ENCODE measurements at places on chromosomes 7 and 10. TPM values are rescaled to one million over a fixed set of nuclear protein-coding genes. Genes with fewer than 3 reads are reported as not detected.

- peaks cover 3% of the 10 kb centered on the region for H3K4me1 ChIP-seq
- no peak overlapping the region for H3K27ac ChIP-seq
- no peaks in the 10 kb centered on the region for H3K36me3 ChIP-seq
Observed at GRCh38 chr7:73907554-73908122, 46.7 kb downstream of the TMEM270 start.

The FKBP6 gene
- total RNA-seq = 0.13 TPM

- H3K36me3 ChIP-seq = no peaks in the 10 kb centered on the region
- no peak for DNase-seq
- no peak overlapping the region for H3K4me3 ChIP-seq
- H3K27me3 ChIP-seq = no peaks in the 10 kb centered on the region
- H3K27ac ChIP-seq = no peak overlapping the region
Observed at GRCh38 chr7:50142425-50143017, 49.5 kb upstream of the ZPBP start.

The SPDYE1 gene
- total RNA-seq = not detected

The NPC1L1 gene
- 0.88 TPM for total RNA-seq

DNA sequence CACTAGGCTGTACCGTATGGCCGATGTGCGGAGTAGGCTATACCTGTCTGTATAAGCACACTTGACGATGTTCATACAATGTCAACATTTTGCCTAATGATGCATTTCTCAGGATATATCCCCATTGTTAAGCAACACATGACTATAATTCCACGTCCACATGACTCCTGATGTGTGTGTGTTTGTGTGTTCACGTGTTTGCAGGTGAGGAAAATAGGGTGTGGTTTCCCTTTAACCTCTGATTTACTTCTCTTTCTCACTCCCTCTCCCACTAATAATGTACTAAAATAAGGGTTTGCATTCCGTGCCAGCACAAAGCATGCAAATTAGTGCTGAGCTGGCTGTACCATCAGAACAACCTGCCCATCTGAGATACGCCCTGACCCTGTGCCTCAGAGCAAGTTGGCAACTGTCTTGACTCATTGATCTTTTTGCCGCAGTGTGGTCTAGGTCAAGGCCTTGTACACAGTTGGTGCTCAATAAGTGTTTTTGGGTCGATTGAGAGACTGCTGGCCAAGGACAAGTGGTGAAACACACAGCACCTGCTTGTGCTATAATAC is 64.6 kb upstream of the DOCK1 start:
- H3K27ac ChIP-seq = no peak overlapping the region
- H3K4me1 ChIP-seq = peaks cover 4% of the 10 kb centered on the region
- H3K27me3 ChIP-seq = no peaks in the 10 kb centered on the region
- no peak overlapping the region for H3K4me3 ChIP-seq

The MUC12 gene
- total RNA-seq = 3.8 TPM

The HOXA5 gene
- 38.0 TPM for total RNA-seq

The OR9A2 gene
- not detected for total RNA-seq

The RSPH10B2 gene
- 0.22 TPM for total RNA-seq

The GPR85 gene
- total RNA-seq = 0.31 TPM

The GRM3 gene
- not detected for total RNA-seq

The NXPH1 gene
- not detected for total RNA-seq

DNA sequence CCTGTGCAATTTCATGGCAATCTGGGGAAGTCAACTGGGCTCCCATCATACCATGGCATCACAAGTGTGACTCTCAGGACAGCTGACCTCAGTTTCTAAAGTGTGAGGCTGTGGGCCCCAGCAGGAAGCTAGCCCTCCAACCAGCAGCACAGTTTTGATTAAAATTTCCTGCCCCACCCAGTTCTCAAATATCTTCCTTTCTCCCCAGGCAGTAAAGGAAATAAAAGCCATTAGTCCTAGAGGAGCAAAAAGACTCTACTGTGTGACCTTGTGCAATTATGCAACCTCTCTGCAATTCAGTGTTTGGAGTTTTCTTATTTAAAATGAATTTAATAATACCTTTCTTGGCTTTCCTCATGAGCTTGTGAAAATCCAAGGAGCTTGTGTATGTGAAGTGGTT is 143.1 kb upstream of the CDCA7L start:
- H3K4me1 ChIP-seq = no peaks in the 10 kb centered on the region
- H3K27ac ChIP-seq = no peak overlapping the region
- H3K4me3 ChIP-seq = no peak overlapping the region
- H3K27me3 ChIP-seq = no peaks in the 10 kb centered on the region

The PDGFA gene
- 53.0 TPM for total RNA-seq

DNA sequence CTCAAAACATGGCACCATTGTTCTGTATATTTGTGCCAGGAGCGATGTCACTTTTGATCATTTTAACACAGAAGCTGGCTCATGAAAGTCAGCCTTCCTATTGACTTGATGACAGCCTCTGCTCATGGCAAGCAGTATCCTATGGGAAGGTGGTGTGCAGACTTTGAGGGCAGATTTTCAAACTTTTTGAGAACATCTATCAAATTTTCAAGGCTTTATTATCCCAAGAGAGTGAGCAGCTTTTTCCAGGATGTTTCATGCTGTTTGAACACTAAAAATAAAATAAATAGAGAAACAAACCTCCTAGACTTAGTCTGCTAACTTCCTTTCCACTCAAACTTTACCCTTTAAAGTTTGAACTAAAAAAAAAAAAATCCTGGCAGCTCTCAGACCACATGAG is 20.3 kb downstream of the FAM13C start:
- no peak overlapping the region for H3K4me3 ChIP-seq
- H3K27me3 ChIP-seq = no peaks in the 10 kb centered on the region
- no peak for DNase-seq

GRCh38 chr10:110370006-110370405 is 65.3 kb upstream of the SMNDC1 start:
- H3K27me3 ChIP-seq = no peaks in the 10 kb centered on the region
- H3K4me1 ChIP-seq = no peaks in the 10 kb centered on the region
- H3K36me3 ChIP-seq = no peaks in the 10 kb centered on the region
- DNase-seq = no peak
- no peak overlapping the region for H3K27ac ChIP-seq
- no peak overlapping the region for H3K4me3 ChIP-seq
